ENCODE measurements at places on chromosomes 11 and 22.

GRCh38 chr11:119210050-119210449, 3.9 kb downstream of the CBL start:
- DNase-seq: no peak

DNA sequence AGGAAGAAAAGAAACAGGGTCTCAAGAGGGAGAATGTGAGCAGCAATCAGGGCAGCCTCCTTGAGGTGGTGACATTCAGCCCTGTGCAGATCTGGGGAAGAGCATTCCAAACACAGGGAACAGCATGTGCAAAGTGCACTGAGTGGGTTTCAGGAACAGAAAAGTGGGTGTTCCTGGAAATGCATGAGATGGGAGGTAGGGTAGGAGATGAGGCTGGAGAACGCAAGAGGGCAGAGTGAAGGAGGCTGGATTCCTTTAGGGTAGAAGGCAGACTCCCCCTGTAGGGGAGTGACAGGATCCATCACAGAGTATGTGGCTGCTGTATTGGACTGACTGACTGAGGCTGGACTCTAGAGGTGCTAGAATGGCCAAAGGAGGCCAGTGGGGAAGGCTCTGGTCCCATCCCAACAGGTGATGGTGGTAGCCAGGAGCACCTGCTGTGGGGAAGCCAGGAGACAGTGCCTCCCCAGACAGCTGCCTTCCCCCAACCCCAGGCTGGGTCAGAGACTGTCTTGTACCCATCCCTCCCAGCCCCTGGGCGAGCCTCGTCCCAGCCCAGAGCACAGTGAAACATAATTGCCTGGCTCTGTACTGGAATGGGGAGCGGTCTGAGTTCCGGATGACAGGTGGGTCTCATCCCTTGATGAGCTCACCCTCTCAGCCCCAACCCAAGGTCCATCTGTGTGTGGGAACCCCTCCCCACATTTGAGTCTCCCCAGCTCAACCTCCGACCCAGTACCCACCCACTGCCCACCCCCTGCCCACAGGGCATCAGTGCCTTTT, 419.4 kb downstream of the MN1 start:
- DNase-seq: no peak

GRCh38 chr22:39115977-39116621, 19.1 kb downstream of the APOBEC3H start:
- DNase-seq: no peak

GRCh38 chr11:96015906-96016565, 92.1 kb upstream of the MTMR2 start:
- DNase-seq: no peak

DNA sequence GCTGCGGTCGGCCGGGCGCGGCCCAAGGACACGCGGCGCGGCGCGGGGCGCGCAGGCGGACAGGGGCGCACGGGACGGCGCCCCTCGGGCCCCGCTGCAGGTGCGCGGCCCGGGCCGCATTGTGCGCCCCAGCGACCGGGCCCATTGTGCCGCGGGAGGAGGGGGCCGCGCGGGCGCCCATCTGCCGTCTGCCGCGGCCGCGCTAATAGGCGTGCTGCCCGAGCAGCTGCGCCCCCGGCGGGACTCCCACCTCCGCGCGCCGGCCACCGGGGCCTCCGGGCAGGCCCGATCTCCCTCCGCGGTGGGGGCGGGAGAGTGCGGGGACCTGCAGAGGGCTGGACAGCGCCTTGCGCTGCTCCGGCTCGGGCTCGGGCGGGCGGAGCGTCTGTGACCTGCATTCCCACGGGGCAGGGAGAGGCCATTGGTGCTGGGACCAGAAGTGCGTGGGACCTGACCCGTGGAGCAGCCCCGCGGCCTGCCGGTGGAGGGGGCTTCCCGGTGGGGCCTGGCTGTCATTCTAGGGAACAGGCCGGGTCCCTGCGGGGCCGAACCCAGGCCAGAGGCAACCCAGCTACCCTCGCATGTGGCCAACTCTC, 933 bp downstream of the BRSK2 start:
- DNase-seq: no peak

DNA sequence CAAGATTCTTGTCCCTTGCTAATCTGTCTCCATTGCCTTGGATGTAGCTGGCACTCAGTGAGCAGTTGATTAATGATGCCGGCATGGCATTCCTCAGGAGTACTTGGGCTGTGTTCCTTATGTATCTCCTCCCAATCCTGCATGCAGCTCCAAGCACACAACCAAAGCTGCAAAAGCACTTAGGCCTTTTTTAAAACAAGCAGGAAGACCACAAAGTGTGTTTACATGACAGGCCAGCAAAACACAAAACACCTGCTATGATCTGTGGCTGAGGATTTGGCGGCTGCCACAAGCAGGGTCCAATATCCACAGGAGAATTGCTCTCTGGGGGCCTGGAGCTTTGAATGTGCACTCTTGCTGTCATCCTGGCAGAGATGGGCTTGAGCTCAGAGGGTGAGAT, 8.9 kb downstream of the ABTB2 start:
- DNase-seq: no peak

DNA sequence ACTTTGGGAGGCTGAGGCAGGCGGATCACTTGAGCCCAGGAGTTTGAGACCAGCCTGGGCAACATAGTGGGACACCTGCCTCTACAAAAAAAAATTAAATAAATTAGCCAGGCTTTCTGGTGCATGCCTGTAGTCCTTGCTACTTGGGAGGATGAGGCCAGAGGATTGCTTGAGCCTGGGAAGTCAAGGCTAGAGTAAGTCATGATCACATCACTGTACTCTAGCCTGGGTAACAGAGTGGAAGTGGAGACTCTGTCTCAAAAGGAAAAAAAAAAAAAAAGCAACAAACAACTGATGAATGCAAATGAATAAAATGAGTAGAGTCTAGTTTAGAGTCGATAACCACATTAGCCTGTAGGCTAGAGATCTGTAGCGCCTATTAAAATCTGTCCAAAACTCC, 3.9 kb upstream of the BCL2L13 start:
- no peak for DNase-seq

DNA sequence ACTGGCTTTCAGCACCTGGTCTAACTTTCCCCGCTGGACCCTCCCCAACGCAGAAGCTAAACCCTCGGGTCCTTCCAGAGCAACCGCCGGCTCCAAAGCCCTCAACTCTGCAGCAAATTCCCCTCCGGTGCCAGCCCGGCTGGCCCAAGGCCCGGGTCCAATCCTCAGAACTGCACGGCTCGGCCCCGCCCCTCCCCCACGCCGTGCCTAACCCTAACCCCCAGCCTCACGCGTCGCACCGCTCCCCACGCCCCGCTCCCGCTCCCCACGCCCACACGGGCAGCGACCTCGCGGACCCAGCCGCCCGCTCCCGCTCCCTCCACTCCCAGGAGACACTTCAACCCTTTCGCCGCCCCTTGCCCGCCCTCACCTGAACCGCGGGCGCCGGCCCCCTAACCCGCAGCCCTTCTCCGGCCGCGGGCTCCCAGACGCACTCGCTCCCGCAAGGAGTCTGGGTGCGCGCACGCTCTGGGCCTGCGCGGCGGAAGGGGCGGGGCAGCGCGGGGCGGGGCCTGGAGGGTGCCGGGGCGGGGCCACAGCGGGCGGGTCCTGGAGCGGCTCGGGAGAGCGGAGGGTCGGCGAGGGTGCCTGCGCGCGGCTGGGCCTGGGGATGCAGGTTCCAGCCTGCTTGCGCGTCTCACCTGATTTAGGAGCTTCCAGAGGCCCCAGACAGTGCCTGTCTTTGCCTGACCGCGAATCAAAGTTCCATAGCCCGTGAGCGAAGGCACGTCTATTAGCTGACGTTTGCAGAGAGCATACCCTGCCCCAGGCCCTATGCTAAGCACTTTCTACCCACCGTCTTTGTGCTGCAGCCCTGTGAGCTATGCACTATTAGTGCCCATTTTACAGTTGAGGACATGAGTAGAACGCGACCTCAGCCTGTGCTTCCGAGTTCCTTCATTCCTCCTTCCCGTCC, at the start of gene NFRKB:
Gene NFRKB, minus strand, starts transcription at position 453 of the 916 bp plus-strand sequence. CDS start 2,729 bp downstream, outside the sequence.
- peak; percentile 81 for DNase-seq

DNA sequence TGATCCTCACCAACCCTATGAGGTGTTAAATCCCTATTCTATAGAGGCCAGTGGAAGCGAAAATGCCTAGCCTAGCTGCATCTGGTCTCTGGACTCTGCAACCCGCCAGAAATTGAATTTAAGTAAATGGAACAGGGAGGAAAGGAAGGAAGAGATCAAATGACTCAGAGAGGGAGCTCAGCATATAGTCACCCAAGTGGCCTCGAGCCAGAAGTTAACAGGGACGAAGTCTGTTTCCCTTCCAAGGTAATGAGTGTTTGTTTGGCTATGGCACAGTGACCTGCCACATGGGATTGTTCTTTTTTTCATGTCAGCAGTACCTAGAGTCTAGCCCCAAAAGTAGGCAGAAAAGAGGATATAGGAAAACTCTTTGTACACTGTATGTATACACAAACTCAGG, 66.3 kb downstream of the PAK1 start:
- peak; percentile 16 for DNase-seq

DNA sequence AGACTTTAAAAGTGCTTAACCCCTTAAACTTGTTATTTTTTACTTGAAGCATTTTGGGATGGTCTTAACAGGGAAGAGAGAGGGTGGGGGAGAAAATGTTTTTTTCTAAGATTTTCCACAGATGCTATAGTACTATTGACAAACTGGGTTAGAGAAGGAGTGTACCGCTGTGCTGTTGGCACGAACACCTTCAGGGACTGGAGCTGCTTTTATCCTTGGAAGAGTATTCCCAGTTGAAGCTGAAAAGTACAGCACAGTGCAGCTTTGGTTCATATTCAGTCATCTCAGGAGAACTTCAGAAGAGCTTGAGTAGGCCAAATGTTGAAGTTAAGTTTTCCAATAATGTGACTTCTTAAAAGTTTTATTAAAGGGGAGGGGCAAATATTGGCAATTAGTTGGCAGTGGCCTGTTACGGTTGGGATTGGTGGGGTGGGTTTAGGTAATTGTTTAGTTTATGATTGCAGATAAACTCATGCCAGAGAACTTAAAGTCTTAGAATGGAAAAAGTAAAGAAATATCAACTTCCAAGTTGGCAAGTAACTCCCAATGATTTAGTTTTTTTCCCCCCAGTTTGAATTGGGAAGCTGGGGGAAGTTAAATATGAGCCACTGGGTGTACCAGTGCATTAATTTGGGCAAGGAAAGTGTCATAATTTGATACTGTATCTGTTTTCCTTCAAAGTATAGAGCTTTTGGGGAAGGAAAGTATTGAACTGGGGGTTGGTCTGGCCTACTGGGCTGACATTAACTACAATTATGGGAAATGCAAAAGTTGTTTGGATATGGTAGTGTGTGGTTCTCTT, 2.8 kb downstream of the MALAT1 start:
- DNase-seq: peak; percentile 29

DNA sequence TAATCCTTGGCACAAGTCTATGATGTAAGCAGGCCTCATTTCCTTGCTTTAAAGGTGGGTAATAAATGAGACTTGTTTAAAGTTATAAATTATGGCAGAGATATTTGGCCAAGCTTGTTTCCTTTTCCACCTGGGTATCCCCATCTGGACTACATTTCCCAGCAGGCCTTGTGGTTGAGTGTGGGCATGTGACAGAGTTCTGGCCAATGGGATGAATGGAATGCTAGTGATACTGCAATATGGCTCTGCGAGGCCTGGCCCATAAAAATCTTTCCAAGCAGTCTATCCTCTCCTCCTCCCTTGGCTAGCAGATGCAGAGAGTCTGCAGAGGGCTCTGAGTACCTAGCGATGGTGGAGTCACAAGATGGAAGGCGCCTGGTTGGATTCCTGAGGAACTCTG, 102.5 kb downstream of the TIMP3 start:
- DNase-seq: no peak

- no peak for DNase-seq
These were observed 63.8 kb upstream of the THY1 start for GRCh38 chr11:119486691-119487259.

- no peak for DNase-seq
These were observed 220.2 kb upstream of the SNX19 start for GRCh38 chr11:131136486-131136885.

GRCh38 chr11:95359756-95360155, 128.8 kb upstream of the SESN3 start:
- DNase-seq: no peak

- DNase-seq: no peak
These were observed 37.3 kb downstream of the PIWIL4 start for GRCh38 chr11:94604482-94604881.

GRCh38 chr22:37169406-37169805, 18.6 kb downstream of the C1QTNF6 start:
- DNase-seq: no peak

- no peak for DNase-seq
These were observed 26.8 kb downstream of the MICAL2 start for GRCh38 chr11:12137005-12137690.

GRCh38 chr22:46072981-46073682, 77.2 kb upstream of the PPARA start:
- DNase-seq: no peak

DNA sequence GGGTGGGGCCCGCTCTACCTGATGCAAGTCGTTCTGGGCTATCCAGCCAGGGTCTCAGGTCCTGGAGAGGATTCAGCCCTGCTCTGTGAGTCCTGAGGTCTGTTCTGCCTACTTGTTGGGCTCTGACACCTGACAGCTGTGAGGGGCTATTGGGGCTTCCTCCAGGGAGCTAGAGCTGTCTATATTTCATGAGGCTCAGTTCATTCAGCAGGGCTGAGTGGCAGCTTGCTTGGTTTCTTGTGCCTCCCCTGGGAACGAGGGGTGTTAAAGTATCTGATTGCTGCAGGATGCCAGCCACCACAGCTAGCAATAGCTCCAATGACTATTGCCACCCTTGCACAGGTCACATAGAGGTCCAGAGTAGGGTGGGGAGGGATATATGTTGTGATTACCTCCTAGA, 26.7 kb downstream of the INSC start:
- peak; percentile 58 for DNase-seq

GRCh38 chr22:35155403-35156025, 89.6 kb downstream of the ISX start:
- DNase-seq: no peak

- DNase-seq: no peak
These were observed 42.5 kb downstream of the GALNT18 start for GRCh38 chr11:11579012-11579988.

DNA sequence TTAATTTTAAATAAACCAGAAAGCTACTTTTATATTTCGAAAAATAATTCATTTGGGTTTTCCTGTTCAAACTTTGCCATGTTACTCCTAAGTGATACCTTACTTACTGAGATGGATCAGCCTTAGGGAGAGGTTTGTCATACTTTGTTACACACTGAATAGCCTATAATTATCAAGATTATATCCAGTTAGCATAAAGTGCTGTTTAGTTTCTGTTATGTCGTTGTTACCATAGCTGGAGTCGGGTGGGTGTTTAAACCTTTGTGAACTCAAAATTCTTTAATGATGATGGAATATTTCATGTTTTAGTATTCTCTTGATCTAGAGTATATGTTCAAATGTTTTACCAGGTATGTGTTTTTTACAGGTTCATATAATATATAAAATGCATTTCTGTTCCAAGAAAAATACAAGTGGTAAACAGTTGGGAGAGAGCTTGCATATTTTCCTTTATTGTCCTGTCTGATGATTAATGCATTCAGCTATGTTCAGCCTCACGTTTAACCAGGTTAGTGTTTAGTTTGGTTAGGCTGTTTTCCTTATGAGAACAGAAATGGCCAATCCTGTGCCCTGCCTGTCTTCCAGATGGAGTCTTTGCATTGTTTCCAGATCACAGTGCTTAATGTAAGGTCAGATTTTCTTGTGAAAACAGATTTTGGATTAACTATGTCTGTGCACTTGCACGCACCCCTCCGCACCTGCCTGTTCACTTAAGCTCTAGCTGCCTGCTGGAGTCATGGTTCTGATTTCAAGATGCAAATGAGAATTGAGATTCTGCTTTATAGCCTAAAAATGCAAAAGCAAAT, 105.6 kb downstream of the ATXN10 start:
- peak; percentile 7 for DNase-seq

Data from NCI-H1436 (cell line).